ENCODE measurements at places on chromosomes 16 and 17.

GRCh38 chr16:88454523-88454947, 1.5 kb downstream of the ZFPM1 start:
- DNase-seq, result peak; percentile 69

- no peak for DNase-seq
These were observed 12.7 kb upstream of the SPECC1 start for GRCh38 chr17:19996502-19996901.

DNA sequence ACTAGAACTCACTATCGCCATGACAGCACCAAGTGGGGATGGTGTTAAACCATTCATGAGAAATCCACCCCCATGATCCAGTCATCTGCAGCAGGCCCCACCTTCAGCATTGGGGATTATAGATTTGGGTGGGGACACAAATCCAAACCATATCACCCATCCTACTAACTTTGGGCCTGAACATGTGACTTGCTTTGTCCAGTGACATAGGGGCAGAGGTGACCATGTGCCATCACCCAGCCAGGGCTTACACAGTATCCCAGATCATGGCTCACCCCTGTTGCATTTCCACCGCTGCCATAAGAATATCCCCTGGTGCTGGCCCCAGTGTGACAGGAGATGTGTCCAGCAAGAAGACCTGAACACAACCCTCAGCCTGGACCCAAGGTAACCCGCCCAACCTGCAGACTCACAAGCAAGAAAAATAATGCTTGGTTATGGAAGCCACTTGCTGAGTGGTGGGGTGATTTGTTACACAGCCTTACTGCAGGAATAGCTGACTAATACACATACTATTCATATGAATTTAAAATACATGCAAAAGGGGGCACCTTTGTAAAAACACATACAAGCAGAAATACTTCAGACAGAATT, 130.9 kb downstream of the GSG1L start:
- no peak for DNase-seq

DNA sequence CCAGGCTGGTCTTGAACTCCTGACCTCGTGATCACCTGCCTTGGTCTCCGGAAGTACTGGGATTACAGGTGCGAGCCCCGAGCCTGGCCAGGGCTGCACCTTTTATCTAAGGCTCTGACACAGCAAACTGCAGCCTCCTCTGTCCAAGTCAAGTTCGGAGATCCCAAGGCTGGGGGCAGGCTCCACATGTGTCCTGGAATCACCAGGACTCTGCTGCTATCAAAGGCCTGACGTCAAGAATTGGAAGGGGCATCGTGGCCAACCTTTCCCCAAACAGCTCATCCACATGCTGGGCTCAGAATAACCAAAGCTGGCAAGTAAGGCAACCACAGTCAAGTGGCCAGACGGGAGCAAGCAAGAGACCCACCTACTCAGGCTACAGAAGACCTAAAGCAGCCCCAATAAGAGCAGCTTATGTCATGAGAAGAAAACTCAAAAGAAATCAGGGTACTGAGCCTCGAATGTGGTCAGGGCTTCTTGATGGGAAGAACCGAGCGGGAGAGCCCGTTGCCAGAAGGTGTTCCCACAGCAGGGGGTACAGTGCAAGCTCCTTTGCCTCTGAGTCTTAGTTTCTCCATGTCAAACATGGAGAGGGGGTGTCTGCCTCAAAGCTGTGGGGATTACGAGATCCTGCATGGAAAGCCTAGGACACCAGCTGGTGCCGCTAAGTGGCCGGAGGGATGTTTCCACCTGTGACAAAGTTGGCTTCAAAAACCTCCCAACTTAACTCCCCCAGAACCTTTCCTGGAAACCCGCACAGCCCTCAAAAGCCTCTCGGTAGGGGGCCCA, 7.9 kb downstream of the MYBBP1A start:
- DNase-seq, result no peak

DNA sequence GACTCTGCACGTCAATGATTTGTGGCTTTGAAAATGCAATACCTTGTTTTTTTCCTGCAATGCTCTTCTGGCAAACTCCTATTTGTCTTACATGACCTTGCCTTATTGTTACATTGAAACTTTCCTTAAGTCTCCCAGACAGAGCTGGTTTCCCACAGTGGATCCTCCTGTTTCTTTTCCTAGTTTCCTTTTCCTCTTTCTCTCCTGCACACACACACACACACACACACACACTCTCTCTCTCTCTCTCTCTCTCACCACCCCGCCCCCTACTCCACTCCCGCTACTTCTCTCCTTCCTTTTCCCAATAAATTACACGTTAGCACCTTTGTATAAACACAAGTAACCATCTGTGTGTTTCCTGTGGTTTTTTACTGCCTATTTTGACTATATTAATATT, 2.3 kb downstream of the ORC6 start:
- DNase-seq, result peak; percentile 8

- peak; percentile 55 for DNase-seq
These were observed 1.1 kb downstream of the ACSF2 start for GRCh38 chr17:50426814-50427787.

- no peak for DNase-seq
These were observed 78.1 kb downstream of the TIMM22 start for GRCh38 chr17:1074886-1075605.

DNA sequence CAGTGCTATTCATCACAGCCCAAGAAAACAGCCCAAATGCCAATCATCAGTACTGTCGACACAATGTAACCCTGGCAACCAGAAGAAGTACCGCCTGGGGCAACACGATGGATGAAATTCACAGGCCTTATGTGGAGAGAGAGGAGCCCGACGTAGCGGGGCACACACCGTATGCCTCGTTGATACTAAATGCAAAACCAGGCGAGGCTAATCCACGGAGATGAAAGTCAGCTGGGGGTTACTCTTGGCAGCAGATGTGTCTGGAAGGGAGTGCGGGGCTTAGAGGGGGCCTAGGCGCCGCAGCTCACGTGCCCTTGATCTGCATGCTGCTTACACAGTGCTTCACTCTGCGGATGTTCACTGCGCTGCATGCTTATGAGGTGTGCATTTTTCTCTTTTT, 29.8 kb downstream of the ITGAE start:
- no peak for DNase-seq

DNA sequence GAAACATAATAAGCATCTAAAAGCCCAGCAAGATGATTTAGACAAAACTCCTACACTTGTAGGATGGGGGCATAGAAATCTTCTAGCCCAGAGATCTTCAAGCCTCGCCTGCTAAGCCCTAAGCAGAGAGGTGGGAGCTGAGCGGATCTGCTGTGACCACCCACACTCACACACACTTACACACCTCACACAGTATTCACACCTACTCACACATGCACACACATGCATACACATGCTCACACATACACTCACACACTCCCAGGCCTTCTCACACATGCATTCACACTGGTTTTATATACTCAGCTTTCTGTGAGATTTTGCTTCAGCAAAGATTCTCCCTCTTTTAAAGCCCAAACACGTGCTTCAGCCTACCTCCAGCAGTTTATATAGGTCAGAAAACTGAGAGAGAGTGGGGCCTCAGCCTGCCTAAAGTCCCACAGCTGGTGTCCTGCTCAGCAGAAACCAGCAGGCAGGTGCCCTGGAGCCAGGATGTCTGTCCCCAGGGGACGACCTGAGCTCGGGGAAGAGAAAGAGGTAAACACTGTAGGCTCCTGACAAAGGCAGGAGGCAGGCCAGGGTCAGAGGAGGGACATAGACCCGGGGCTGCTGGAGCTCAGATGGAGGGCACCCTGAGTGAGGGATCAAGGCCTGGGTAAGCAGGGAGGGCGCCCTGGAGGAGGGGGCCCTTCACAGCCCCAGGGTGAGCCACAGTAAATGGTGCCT, 12.0 kb upstream of the KRT19 start:
- no peak for DNase-seq

GRCh38 chr16:85426806-85427205, 186.3 kb upstream of the GSE1 start:
- DNase-seq, result no peak

DNA sequence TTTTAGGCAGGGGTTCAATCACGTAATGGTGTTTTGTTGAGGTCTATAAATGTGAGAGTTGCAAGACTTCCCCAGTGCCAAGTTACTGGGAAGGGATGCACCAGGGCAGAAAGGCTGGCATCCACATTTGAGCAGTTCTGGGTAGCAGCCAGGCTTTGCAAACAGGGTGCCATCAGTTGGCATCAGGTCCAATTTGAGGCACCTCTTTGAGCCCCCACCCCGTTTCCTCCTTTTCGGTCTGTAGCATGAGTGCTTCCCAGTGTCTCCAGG, 142.6 kb upstream of the CACNG5 start:
- no peak for DNase-seq

- DNase-seq, result no peak
These were observed 10.2 kb downstream of the EEF2K start for GRCh38 chr16:22216191-22216831.

DNA sequence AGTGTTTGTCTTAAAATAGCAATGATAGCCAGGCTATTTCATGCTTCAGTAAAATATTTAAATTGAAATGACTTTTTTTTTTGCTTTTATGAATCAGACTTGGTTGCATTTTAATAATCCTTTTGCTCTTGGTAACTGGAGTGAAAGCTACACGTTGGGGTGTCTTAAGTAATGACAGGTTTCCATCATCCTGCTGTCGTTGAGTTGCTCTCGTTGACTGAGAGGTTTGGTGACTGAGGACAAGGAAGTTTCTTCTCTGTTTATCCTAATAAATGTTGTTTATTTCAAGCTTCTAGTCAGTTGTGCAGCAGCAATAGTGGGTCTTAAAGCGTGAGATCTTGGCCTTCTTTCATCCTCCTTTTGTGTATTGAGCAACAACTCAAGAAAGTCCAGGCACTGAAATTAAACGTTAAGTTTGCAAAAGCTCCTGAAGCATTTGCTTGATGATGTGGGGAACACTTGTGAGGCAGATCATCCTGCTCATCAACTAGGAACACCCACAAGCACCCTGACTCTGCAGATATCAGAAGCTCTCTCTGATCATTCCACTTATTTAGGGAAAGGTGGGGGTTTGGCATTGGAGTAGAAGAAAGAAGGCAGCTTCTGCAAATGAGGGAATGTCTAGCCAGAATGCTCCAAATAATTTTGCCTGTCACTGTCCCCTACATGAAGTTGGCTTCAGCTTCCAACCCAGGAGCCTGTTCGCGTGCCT, 179.1 kb downstream of the RBFOX1 start:
- DNase-seq, result no peak

DNA sequence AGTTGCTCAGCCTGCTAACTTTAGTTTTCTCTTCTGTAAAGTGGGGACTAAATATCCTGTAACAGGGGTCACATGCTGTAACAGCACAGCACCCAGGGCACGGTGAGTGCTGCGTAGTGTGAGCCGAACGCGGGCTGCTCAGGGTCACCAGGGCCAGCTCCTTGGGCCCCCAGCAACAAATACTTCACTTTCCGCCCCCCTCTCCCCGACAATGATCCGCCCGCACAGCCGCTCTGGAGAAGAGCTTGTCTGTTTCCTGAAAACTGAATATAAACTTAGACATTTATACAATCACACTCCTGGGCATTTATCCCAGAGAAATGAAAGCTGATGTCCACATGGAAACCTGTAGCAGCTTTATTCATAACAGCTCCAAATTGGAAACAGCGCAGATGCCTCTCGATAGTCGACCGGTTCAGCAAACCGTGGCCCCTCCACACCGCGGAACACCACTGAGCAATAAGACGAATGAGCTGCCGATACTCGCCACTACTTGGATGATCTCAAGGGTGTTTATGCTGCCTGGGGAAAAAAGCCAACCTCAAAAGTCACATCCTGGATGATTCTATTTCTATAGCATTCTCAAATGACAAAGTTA, 267.2 kb downstream of the PARN start:
- no peak for DNase-seq

DNA sequence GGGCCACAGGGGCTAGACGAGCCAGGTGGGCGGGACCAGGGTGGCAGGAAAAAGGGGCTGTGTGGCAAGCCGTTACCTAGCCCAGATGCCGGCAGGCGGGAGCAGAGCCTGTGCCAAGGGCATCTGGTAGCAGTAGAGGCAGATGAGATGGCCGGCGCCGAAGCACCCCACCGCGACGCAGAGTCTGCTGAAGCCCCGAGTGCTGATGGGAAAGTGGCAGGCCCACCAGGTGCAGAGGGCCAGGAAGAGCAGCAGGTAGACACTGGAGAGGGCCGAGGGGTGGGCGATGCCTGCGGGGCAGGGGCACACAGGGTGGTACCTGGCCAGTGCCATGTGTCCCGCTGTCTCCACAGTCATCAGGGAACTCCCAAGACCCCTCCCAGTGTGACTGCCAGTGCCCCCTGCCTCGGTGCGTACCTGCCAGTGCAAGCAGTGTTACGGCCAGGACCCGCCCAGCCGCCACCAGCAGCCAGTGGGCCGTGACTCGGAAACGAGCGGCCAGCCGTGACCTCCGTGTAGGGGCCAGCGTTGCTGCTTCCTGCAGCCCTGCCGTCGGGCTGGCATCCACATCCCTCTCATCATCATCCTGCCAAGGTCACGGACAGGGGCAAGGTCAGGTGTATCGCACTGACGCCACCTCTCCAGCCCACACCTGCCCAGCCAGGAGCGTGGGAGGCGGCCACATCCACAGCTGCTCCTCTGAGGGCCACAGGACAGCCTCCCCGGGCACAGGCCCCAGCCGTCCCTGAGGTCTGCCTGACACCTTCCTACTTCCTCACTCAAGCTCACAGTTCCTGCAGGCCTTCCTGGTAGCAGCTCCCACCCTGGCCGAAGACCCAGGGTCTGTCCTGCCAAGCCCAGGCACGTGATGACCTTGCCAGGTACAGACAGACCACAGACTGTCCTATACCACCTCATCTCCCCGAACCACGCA, 32.1 kb downstream of the CTU2 start:
- DNase-seq, result no peak

DNA sequence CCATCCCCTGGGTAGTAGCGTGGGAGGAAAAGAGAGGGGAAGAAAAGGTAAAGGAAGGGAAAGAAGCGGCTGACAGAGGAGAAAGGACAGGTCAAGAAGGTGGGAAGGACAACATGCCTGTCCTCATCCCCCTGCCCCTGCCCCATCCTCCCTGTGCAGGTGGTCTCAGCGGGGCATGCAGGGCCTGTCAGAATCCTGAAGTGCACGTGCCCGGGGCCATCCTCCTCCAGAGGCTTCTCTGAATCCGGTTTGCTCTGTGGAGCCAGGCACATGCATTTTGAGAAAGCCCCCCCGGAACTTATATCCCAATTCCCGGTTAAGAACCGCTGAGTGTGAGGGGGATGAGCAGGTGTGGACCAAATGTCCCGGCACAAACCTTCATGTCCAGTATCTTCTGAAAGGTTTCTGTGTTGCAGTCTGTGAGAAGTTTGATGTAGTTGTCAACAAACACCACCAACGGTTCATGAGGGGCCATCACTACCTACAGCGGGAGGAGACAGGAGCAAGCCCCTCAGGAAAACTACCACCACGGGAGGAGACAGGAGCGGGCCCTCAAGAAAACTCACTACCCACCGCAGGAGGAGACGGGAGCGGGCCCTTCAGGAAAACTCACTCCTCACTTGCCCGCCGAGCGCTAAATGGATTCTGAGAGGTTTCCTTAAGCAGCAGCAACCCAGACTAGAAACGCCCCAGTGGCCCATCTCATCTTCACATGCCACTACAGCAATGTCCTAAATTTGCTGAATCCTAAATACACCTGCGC, 167.0 kb upstream of the RPH3AL start:
- DNase-seq, result no peak

DNA sequence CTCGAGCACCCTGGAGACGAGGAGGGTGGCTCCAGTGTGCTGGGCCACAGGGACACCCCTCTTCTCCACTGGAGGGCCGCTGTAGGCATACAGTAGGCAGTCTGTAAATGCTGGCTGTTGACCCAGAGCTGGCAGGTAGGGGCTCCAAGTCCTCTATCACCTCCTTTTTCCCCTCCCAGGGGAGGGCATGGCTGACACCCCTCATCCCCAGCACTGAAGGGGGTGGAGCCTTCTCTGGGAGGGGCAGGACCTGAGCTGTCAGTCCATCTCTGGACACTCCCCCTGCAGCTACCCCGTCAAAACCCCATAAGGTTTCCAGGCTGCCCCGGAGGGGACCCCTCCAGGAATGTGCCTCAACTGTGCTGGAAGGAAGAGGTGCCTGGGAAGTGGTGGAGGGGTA, 2.4 kb downstream of the KCNJ12 start:
- DNase-seq, result no peak
